ENCODE measurements at places on chromosomes 4 and X.

- DNase-seq: no peak
Measured at GRCh38 chrX:103236296-103236695, 18.7 kb downstream of the TCEAL8 start.

DNA sequence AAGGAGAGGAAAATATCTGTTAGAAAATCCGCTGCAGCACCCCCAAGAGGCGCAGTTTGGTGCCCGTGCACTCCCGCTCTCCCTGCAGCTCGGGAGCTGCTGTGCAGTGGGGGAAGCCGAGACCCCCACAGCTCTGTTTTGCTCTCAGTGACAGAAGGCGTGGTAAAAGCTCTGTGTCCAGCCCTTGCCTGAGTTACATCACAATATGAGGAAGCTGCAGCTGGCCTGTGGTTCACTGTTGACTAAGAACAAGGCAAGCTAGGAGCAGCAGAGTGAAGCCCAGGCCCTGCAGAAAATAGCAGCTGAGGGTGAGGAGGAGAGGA is 88.5 kb upstream of the ADRA2C start:
- DNase-seq: no peak

GRCh38 chrX:11059933-11060332 is 51.2 kb upstream of the HCCS start:
- DNase-seq: no peak

- no peak for DNase-seq
Measured at GRCh38 chrX:67961516-67961915, 417.7 kb downstream of the AR start.

GRCh38 chr4:185096032-185096653 is 46.9 kb upstream of the SLC25A4 start:
- no peak for DNase-seq

- no peak for DNase-seq
Measured at GRCh38 chrX:8755116-8755515, 23.2 kb upstream of the ANOS1 start.

- no peak for DNase-seq
Measured at GRCh38 chrX:52577464-52578173, 60.8 kb upstream of the XAGE1B start.

- DNase-seq: no peak
Measured at GRCh38 chr4:99437723-99438404, 2.7 kb upstream of the ADH7 start.

DNA sequence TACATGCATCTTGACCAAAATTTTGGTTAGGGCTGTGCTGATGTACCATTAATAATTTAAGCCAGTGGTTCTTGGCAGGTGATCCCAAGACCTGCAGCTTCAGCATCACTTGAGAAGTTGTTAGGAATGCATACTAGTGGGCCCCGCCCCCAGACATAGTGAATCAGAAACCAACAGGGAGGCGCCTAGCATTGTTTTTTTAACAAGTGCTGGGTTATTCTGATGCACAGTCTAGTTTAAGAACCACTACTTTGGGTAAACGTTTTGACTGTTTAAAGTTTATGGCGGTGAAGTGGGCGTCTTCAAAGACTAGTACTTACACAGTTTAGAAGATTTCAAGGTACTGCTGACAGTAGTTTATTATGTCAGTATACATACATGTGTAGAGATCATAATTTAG is 23.6 kb downstream of the FAM199X start:
- no peak for DNase-seq

GRCh38 chr4:162727232-162727631 is 439.5 kb downstream of the NAF1 start:
- no peak for DNase-seq

DNA sequence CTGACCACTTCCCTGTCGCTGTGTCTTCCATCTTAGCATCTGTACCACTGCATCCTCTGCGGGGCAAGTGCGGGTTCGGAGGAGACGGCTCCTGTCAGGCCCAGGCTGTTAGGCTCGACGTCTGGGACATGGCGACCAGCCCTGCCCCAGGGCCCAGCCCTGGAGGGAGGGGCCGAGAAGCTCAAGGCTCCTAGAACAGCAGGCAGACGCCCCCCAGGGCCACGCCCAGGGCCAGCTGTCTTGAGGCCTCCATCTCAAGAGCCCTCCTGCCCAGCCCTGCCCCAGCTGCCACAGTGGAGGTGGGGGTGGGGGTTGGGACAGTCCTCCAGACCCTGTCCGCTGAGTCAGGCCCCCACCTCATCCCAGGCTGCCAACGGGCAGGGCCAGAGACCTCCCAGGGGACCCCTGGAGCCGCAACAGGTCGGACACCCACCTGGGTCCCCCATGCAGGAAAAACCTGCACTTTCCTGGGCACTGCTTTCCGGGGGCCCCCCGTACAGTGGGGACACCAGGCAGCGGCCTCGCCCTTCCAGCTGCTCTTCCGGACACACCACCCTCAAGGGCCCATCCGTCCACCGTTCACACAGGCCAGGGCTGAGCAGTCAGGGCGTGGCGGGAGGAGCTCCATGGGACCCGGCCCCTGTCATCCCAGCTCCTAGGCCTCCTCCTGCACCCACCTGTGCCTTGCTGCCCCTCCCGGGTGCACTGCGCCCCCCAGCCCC is 83.1 kb downstream of the FAM53A start:
- DNase-seq: no peak

GRCh38 chr4:182126096-182126495 is 117.1 kb upstream of the TENM3 start:
- DNase-seq: no peak

DNA sequence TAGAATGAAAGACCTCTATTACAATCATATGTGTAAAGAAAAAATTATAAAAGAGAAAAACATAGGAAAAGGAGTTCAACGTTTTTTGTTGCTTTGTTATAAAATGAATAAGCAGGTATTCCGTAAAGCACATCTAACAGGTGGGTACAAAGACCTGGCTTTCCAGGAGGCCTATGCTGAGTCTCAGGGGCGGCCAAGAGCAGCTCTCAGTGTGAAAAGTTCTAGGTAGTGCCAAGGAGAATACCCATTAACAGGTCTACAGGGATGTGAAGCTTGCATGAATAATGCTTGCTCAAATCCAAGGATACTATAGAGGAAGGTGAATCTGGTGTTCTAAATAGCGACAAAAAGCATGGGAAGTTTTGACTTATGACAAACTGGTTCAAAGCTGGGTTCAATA is 944.4 kb downstream of the PDHA2 start:
- no peak for DNase-seq

- no peak for DNase-seq
Measured at GRCh38 chr4:95190751-95191436, 357.9 kb downstream of the UNC5C start.

- DNase-seq: no peak
Measured at GRCh38 chrX:72145181-72145580, 13.5 kb upstream of the RTL5 start.

GRCh38 chrX:69469975-69470374 is 34.2 kb upstream of the NALF2 start:
- DNase-seq: no peak

- no peak for DNase-seq
Measured at GRCh38 chr4:531076-531475, 32.1 kb downstream of the PIGG start.

DNA sequence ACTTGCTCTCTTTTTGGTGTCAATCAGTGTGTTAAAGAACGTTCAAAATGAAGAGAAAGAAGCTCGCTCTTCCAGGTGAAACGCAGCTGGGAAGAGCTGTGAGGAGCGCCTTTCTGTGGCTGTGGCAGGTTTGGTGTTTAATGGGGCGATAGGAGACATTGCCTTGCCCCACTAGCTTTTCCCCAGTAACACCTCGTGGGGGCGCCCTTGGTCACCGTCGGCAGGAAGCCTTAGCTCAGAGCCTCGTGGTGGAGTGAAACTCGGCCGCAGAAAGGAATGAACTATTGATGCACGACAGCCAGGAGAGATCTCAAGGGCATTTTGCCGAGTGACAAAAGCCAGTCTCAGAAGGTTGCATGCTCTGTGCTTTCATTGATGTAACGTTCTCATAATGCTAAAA is 65.1 kb downstream of the GPR143 start:
- no peak for DNase-seq

DNA sequence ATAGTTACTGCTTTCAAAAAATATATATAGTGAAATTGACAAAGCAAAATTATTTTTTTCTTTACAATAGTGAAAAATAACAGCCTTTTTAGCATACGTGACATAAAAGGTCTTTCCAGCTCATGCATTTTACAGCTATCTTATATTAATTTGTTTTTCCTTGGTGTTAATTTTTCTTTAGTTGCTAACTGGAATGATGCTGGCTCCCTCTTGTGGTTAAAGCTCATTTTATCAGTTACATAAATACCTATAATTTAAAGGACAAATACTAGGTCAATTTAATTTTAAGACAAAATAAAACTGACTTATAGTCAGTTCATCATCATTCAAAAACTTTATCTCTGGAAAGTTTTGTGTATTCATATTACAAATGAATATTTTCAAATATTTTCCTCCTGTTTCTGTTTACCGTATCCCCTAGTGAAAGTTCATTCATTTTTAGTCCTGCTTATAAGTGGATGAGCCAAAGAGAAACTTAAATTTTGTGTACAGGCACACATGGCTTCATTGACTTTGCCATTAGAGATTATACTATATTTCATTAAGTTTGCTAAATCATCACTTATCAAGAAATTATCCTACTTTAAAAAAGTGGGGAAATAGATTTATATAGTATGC is 9.9 kb upstream of the ANAPC4 start:
- DNase-seq: no peak

DNA sequence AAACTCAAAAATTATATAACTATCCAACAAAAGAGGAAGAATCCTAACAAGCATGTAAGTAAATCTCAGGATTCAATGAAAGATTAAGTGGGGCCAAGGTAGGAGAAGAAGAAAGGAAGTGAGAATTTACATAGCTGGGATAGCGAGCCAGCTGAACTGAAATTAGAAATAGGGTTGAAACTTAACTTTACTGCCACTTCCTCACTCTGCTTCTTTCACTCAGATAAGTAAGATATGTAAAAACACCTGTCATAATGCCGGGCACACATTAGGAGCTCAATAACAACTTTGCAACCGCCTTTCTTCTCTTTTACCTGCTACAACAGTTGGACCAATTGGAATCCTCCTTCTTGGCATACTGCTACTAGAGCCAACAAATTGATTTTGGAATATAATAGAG is 129.4 kb downstream of the CNKSR2 start:
- DNase-seq: no peak

- DNase-seq: no peak
Measured at GRCh38 chr4:107213880-107214279, 177.8 kb upstream of the DKK2 start.

DNA sequence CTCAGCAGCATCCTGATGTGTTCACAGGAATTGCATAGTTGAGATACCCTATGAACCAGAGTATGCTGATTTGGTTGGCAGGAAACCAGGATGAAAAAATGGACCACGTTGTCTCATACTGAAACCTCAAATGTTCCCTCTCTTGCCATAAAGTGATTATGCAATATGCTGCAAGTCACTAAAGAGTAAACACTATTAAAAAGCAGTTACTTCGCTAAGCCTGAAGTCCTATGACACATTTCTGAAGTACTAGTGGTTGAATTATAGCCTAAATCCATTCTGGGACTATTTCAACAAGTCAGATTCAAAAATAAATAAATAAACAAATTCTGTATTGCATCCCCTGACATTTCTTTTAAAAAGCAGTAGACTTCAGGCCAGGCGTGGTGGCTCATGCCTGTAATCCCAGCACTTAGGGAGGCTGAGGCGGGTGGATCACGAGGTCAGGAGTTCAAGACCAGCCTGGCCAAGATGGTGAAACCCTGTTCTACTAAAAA is 106.0 kb upstream of the NAP1L5 start:
- DNase-seq: no peak

- no peak for DNase-seq
Measured at GRCh38 chrX:145549496-145549895, 268.1 kb upstream of the SLITRK2 start.

All from stimulated activated CD8-positive, alpha-beta memory T cell treated with anti-CD3 and anti-CD28 coated beads, Interleukin-15, amount 100 ng/mL, for 24 hours (primary cell).